Urinary bladder (tissue), 4 donors: ENCODE measurements at places on chromosomes 3 and 15. TPM values are rescaled to one million over a fixed set of nuclear protein-coding genes. Genes with fewer than 3 reads are reported as not detected.

DNA sequence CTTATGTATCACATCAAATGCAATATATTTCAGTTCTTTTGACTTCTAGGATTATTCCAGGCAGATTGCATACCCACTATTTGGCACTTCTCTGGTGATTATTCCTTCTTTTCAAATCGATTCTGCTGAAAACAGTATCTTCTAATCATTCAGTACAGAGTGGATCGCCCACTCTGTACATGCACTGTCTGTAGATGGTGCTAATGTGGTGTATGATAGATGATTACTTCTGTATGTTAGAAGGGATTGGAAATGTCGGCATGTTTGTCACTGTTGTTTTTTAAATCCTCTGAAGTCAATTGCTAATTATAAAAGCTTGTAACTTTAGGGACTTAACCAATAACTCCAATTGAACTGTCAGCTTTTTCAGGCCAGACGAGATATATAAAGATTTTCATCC, 642.5 kb downstream of the GRM7 start:
- no peak for DNase-seq

DNA sequence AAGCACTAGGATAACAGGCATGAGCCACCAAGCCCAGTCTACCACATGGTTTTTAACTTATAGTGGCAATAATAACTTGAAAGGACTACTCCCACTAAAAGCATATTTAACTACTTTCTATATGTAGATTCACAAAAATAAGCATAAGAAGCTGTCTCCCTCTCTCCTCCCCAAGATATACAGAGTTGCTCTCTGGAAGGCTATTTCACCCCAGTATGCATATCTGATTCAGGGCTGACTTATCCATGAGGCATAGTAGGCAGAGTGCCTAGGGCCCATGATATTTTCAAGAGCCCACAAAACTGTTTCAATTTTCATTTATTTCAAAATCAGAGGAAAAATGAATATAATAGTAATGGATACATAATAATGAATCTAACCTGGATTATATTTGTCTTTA, 20.5 kb downstream of the ATP8B4 start:
- no peak for DNase-seq

- no peak for DNase-seq
These were observed 77.3 kb upstream of the CGNL1 start for GRCh38 chr15:57298843-57299550.

- DNase-seq, result no peak
These were observed 84.5 kb upstream of the SYNPR start for GRCh38 chr3:63193647-63194046.

- peak; percentile 23 for DNase-seq
These were observed 11.5 kb upstream of the SHF start for GRCh38 chr15:45199136-45199810.

DNA sequence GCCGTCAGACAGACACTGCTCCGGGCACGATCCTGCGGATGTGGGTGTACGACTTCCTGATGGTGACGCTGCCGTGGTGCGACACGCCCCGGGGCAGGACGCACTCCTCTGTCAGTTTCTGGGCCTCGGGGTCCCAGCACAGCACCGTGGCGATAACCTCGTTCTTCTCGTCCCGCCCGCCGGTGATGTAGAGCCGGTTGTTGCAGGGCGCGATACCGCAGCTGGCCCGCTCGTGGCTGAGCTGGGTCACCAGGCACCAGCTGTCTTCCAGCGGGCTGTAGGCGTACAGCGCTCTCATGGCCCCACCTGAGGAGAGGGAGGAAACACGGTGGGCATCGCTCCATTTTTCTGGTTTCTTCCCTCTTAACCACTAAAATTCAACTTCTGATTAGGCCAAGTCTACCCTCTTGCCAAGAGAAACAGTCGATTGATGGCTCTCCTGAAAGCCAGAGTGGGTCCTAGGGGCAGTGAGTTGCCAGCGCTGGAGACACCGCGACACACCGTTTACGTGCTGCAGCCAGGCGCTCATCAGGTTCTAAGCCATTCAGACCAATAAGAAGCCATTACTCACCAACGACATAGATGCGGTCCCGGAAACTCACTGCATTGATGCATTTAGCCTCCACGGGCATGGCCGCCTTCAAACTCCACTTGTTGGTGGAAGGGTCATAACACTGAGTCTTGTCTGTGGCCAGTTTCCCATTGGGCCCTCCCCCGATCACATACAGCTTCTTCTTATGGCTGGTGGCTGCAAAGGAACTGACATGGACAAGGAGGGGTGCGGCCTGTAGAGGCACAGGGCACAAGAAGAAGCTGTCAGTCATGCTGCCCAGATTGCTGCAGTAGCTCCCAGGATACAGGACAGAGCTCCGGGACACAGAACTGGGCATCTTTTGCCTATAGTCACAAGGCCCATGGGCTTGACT, 63.3 kb downstream of the KLHL6 start:
- DNase-seq, result no peak

The C3orf20 gene
- 0.26 TPM for total RNA-seq

The C3orf80 gene
- 1.0 TPM for total RNA-seq

DNA sequence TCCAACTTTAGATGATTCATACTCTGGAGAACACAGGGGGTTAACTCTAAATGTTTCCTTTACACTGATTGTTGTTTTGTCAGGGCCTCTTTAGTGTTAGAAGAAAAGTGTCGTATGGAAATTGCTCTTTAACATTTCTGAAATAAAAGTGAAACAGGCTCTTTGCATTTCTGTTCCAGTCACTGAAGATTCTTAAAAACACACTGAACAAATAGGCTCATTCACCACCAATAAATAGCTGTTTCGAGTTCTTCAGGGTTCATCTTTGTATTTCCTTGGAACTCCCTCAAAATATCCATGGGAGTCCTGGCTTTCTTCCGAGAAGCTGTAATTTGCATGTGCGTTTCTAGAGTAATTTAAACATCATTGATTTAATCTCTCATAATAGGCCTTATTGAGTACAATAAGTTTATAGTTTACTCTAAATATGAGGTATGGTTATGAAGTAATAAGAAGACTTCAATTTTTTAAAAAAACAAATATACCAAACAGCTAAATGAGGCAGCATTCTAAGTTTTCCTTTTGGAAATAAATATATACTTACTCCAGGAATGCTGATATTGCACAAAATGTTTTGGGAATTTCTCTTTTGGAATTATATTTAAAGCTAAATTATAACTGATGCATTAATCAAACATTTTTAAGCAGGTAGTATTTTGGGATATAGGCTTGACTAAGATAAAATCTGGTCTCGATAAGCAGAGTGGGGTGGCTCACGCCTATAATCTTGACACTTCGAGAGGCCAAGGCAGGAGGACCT, 327.4 kb downstream of the EPHA3 start:
- no peak for DNase-seq

DNA sequence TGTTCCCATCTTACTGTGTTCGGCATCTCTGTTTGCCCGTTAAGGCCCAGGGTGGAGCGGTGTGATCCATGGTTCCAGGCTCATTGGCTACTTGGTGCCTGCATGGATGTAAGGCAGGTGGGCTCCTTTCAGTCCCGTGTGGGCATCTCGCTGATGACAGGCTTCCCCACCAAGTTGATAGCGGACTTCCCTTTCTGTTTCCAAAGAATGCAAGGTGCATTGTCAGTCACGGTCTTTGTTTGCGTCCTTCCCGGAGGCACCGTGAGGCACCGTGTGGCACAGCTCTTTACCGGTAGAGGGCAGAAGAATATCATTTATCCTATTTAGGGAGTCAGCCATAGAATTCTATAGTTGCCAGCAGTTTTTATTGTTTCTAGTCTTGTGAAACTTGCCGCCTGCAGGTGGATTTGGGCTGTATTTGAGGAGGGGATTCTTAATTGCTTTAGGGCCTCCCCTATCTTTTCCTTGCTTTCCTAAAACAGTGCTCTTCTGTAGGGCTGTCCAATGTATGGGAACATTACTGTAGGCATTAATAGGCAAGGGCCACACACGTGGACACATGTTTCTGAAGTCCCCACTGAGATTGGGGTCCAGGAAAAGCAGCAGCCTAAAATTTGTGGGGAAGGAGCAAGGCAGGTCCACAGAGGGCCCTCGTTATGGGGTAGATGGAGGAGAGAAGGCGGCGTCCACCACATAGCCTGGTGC, 244.1 kb downstream of the SLCO3A1 start:
- DNase-seq, result no peak

GRCh38 chr3:19065027-19065426, 83.3 kb upstream of the KCNH8 start:
- DNase-seq, result no peak

GRCh38 chr3:179608931-179609720, 4.5 kb downstream of the NDUFB5 start:
- DNase-seq, result no peak

- DNase-seq, result no peak
These were observed 43.0 kb downstream of the SPSB4 start for GRCh38 chr3:141093971-141094684.

DNA sequence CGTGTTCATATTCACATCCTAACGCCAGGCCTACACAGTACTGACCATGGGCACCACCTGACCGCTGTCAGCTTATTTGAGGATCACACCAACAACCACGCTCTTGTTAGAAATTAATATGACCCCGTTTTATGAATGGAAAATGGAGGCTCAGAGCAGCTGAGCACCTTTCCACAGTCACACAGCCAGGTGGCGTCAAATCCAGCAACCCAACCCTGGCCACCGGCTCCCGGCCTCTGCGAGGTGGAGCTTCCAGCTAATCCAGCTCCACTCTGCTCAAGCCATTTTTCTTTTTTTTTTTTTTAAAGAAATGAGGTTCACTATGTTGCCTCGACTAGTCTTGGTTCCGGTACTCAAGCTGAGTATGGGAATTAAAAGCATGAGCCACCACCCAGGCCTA, 41.3 kb downstream of the RPN1 start:
- no peak for DNase-seq

The CPA3 gene
- 93.3 TPM for total RNA-seq

DNA sequence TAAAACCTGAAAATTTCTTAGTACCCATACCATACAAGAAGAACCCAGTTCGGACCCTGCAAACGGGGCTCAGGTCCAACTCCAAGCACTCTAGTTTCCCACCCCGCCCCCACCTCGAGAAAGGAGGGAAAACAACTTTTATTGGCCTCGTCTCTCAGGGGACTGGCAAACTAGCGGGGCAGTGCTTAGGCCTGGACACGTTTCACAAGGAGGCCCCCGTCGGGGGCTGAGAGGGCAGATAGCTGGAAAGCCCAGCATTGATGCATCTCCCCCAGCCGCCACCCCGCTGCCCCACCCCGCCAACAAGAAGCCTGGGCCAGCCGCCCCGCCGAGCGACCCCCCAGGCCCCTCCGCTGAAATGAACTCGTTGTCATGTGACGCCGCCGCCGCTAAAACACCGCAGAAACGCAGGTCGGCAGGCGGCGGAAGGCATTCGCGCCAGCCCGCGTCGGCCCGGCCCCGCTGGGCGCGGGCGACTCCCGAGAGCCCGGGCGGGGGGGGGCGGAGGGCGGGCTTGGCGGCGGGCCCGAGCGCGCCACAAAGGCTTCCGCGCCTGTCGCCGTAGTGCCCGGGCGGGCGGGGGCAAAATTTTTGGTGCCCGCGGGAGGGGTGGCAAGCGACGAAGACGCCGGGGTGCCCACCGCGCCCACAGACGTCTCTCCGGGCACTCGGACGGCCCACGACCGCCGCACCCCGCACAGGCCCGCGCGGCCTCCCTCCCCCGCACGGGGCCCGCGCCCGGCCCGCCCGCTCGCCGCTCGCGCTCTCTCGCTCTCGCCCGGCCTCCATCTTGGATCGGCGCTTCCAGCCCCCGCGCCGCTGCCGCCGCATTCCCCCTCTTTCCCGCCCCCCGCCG, 634 bp downstream of the STAG1 start:
- DNase-seq, result peak; percentile 79

DNA sequence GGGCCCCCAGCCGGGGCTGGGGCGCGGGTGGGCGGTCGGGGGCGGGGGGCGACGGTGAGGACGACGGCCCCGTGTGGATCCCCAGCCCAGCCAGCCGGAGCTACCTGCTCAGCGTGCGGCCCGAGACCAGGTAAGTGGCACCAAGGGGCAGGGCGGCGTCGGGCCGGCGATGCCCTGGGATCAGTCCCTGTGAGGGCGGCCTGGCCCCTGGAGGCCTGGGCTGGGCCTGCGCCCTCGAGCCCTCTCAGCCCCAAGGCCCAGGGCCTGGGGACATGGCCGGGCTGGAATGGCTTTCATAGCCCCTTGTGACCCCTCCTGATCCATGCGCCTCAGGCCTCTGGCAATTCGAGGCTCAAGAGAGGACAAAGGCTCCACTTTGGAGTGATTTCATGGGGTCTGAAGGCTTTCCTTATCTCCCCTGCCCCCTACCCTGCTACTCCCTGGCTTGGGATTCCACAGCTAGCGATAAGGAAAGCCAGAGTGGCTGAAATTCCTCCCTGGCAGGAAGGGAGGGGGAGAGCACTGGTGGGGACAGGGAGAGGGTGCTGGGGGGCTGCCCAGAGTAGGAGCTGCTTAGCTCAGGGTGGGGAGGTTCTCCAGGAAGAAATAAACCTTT, 418 bp downstream of the ALPK3 start:
- no peak for DNase-seq

- DNase-seq, result no peak
These were observed 799 bp downstream of the VPS33B start for GRCh38 chr15:91021516-91022074.

The GALNT15 gene
- 6.0 TPM for total RNA-seq

DNA sequence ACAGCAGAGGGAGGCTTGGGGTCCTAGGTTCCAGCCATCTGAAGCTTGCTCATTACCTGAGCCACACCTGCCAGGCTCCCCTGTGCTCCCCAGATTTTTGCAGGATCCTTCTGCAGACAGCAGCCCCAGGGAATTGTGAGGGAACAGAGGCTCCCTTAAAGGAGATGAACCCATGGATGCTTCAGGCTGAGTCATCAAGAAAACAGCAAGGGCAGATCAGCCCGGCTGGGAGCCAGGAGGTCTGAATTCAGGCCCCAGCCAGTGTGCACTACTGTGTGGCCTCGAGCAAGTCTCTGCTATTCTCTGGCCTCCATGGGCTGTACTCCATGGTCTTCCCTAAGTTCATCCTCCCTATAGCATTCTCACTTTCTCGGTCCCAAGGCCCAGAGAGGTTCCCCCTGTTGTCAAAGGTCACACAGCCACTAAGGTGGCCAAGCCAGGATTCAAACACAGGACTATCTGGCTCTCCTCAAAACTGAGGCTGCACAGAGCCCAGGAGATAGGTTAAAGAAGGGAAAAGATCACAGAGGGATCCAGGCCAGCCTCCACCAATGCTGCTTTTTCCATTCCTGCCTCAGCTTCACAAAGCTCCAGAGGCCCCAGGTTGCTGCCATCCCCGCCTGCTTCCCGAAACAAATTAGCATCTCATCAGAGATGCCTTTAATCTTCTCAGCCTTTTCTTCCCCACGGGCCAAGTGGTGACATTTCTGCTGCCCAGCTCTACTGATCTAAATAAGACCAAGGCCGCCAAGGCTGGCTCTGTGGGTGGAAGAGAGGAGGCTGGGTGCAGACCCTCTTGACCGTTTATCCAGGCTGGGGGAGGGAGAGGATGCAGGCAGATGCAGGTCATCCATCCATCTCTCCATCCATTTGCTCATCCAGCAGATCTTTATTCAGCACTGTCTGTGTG, 21.2 kb upstream of the GRIP2 start:
- no peak for DNase-seq

The PLA2G4D gene
- not detected for total RNA-seq

- peak; percentile 82 for DNase-seq
These were observed 78.2 kb downstream of the CCNL1 start for GRCh38 chr3:157081626-157082210.

- no peak for DNase-seq
These were observed 65.0 kb downstream of the PDZRN3 start for GRCh38 chr3:73559749-73560148.

The RHO gene
- not detected for total RNA-seq

The MYLK gene
- total RNA-seq, result 1,524 TPM

The RBP2 gene
- not detected for total RNA-seq

- DNase-seq, result no peak
These were observed 13.1 kb downstream of the MTMR10 start for GRCh38 chr15:30978328-30978727.

The MELTF gene
- 8.4 TPM for total RNA-seq

GRCh38 chr3:65493938-65494337, 544.8 kb downstream of the MAGI1 start:
- DNase-seq, result no peak
